ENCODE measurements at places on chromosomes 2 and 18.

DNA sequence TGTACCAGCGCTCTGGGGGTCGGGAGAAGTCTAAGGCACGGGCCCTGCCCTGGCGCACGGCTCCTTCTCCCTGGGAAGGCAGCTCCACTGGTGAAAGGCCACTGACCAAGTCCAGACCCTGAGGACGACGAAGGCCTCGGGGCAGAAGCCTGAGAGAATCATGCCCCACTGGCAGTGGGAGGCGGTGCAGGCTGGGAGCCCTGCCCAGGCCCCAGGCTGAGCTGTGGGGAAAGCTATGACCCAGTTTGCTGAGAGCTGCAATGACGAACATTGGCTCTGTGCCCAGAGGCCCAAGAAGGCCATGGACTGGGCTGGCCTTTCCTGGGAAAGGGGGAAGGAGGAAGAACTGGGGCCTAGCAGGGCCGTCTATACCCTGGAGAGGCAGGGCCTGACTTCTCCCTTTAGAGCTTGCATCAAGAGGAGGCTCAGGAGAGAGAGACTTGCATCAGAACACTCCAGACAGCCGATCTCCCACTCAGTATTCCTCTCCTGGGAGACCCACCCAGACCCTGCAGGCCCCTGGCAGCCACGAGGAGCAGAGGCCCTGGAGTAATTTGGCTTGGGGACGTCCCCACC, 32.9 kb downstream of the HS1BP3 start:
- no peak for DNase-seq

GRCh38 chr2:46458763-46459500, 20.4 kb upstream of the TMEM247 start:
- no peak for DNase-seq

- no peak for DNase-seq
Observed at GRCh38 chr2:239466755-239467271, 66.0 kb upstream of the HDAC4 start.

GRCh38 chr2:88735133-88735532, 43.7 kb downstream of the RPIA start:
- DNase-seq = no peak

GRCh38 chr2:54466870-54467269, 10.7 kb downstream of the SPTBN1 start:
- DNase-seq = no peak

GRCh38 chr2:233480490-233481202, 85.9 kb downstream of the USP40 start:
- DNase-seq = no peak

DNA sequence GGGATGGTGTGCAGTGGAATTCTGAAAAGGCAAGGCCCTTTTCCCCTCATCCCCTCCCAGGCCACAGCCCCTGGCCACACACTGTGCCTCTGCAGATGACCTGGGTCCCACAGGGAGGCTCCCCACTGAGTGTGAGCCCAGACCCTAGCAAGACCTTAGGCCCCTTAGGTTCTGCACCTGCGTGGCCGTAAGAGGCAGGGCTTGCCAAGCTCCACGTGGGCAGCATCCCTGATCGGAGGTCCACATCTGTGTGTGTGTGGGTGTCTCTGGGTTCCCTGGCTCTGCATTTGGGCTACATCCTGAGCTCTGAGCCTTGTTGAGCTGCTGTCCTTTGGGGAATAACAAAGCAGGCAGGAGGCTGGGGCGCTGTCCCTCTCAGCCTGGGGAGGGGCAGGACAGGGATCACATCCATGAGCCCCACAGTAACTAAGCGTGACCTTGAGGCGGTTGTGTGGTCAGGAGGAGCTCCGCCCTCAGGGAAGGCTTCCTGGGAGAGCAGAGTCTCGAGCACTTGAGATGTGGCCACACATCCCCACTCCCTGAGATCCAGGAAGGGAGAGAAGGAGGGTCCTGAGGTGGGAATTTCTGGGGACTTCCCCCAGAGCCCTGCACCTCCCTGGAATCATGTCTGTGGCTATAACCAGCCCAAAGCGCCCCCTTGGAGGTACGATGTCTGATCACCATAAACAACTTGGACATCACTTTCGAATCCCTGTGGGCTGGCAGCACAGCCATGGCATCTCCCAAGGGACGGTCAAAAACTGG, 84.8 kb downstream of the STPG4 start:
- DNase-seq = no peak

DNA sequence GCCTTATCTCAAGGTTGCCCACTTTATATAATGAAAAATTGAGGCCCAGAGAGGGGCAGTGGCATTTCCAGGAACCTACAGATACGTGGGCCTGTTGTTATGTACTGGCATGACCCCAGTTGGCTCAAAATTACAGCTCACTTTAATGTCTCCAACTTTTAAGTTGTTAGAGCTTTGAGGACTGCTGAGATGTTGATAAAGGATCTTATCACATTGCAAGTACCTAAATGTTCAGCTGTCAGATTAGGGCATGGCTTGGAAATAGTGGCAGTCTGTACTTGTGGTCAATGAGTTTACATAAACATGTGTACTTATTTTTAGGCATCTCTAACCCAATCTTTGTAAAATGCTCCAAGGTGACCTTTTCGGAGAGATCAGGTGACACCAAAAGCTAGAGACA, 14.6 kb downstream of the SLC4A5 start:
- no peak for DNase-seq

- no peak for DNase-seq
Observed at GRCh38 chr2:219570924-219571310, 422 bp downstream of the OBSL1 start.

- no peak for DNase-seq
Observed at GRCh38 chr2:42298132-42298531, 62.9 kb downstream of the COX7A2L start.

DNA sequence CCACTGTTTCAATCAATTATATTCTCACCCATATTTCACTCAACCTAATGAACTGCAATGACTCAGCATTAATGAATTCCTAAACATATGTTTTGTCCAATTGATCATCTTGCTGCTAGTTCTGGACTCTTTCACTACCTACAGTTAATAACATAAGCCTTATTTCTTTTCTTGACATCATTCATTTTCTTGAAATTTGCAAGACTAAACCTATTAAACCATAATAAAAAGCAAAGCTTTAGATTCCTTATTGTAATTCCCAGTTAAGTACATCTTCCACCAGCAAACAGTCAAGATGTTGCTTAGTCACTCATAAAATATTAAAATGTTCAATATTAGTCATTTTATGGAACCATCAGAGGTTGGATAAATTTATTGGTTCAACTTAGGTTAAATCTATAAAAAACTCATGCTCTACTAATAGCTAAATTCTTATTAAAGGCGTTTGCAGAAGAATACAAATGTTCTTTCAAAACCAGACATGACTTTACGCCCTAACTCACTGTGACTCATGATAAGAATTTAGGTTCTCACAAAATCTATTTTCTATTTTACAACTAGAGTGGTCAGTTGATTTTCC, 599.4 kb downstream of the RNF144A start:
- no peak for DNase-seq

- DNase-seq = no peak
Observed at GRCh38 chr18:47912343-47912742, 18.1 kb downstream of the SMAD2 start.

DNA sequence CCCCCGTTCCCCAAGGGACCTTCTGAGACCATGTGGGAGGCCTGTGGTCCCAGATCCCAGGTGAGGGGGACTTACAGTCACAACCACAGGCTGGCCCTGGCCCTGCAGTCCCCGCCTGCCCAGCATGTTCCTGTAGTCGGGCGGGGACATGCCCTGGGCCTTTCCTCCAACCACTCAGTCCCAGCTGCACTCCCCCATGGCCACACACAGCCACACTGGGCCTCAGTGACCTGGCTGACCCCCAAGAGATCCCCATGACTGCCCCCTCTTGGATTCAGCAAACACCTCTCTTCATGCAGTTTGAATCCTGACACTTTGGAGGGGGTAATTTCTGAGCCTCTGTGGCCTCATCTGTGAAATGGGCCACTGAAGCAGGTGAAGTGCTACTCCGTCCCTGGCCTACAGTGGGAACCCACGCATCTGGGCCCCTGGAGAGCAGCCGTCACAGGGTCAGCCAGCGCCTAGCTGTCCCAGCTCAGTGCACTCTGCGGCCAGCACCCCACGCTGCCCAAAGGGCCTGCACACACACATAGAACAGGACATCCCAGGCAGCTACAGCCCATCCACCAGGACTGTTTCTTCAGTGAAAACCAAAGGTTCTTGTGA, 12.7 kb upstream of the ARHGEF4 start:
- DNase-seq = no peak

GRCh38 chr2:109288544-109289368, 159.8 kb downstream of the SH3RF3 start:
- no peak for DNase-seq

GRCh38 chr2:69011611-69012157, 1.3 kb upstream of the ANTXR1 start:
- DNase-seq = no peak

DNA sequence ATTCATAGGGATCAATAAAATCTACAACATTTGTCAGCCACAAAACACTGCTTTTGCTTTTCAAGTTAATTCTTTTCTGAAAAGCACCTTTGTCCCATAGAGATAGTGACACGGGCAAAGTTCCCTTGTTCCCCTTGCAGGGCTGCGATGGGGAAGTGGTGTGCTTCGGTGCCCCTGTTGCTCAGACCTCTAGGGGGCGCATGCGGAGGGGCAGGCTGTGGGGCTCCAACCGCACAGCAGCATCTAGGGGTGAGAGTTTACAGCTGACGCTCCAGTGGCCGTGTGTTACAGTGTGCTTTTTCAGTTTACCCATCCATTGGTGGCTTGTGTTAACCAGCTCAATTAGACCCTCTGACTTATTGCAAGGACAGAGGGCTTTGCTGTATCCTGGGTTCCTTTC, 1432.2 kb upstream of the ACVR2A start:
- DNase-seq = no peak

GRCh38 chr18:11392980-11393885, 216.2 kb upstream of the SLC35G4 start:
- no peak for DNase-seq

- no peak for DNase-seq
Observed at GRCh38 chr2:85748039-85748734, 5.6 kb upstream of the ATOH8 start.

GRCh38 chr2:126399001-126399400, 257.0 kb upstream of the GYPC start:
- no peak for DNase-seq
